ENCODE measurements at places on chromosomes 13 and 19.

- peak; percentile 1 for DNase-seq
Observed at GRCh38 chr19:41089959-41090358, 1.7 kb downstream of the CYP2A13 start.

- no peak for DNase-seq
Observed at GRCh38 chr13:109764045-109764444, 22.3 kb downstream of the IRS2 start.

DNA sequence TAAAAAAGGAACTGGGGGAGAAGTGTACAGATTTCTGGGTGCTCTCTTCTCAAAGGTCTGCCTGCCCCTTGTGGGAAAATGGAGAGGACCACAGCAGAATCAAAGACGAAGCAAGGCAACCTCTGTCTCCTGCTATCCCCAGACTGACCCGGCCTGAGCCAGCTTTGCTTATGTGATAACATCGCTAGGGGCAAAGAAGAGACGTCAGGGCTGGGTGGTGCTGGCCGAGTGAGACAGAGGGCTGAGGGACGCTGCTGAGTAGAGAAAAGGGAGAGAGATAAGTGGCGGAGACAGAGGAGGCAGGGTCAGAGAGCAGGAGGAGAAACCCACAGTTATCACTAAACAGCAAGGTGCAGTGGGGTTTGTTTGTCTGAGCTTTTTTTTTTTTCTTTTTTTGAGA is 4.6 kb upstream of the MUC16 start:
- no peak for DNase-seq

DNA sequence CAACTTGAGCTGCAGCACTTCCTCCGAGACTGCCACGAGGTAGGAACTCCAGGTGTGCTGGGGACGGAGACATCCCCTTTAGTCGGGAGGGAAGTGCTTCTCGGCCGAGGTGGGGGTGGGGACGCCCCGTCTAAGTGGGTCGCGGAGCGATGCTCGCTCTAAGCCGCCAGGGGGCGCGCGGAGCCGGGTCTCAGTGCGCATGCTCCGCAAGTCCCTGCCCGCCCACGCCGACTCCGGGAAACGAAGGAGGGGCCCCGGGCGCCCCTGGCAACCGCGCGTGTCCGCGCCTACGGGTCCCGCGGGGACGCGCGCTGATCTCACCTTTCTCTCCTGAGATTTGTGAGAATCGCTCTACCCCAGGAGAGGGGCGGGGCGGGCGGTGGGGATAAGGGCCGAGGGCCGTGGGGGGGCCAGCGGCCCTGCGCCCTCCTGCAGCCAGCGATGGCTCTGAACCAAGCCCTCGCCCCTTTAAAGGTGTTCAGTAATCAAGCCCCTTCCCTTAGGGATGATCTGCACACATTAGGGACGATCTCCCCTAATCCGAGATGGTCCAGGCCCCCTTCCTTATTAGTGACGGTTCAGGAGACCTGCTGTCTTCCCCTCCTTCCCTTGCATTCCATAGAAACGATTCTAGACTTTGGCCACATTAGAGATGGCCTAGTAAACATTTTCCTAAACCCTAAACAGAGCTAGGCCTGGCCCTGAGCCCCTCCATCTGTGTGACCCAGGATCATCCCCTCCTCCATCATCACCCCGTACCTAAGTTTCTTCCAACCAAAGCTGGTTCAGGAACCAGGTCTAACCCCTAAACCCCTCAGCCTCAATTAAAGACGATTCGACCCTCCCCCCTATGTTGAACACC is 47.3 kb upstream of the SHKBP1 start:
- peak; percentile 100 for DNase-seq

- peak; percentile 68 for DNase-seq
Observed at GRCh38 chr19:14475251-14476073, at the start of gene PTGER1. Gene PTGER1 (minus strand): TSS chr19:14475354. CDS start chr19:14474320, 1,034 bp downstream.

DNA sequence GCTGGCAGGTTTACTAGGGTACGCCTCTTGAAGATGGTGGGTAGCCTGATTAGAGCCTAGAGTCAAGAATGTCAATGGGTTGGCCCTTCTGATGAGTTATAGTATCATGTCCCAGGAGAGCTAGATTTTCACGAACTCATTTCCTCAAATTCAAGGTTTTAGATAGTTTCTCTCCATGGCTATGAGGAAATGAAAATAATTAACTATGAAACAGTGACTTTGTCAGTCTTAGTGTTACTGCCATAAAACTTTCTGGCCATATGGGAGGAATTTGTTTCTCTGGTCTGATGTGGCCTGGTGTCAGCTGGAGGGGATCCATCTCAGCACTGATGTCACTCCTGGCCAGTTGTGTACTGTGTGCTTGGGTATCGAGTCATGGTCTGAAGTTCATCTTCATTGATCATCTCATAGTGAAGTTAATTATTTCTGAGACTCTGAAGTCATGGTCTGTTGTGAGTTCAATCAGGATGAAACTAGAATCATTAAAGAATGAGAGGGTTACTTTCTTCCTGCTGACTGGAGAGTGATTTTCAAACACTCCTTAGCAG is 49.4 kb upstream of the TNFSF11 start:
- no peak for DNase-seq

- DNase-seq, result no peak
Observed at GRCh38 chr19:18712981-18713380, 29.5 kb downstream of the CRTC1 start.

DNA sequence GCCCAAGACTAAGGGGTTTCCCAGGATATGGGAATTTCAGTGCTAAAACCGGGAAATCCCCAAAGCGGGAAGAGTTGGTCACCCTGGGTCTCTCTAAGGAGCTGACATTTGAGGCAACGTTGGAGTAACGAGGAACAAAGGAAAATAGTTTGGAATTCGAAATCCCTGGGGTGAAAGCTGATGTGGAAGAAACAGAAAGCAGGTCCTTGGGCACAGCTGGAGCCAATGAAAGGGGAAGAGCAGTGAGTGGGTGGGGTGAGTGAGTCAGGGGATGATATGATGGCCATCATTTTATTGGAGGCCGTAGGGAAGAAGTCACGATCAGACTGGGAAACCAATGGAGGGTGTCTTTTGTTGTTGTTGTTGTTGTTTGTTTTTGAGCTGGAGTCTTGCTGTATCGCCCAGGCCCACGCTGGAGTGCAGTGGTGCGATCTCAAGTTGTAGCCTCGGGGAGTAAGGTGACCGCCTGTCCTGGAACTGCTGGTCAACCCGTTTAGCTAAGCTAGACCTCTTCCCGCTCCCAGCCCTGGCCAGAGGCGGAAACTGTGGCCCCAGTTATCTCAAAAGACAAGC is 3.4 kb upstream of the RFX2 start:
- DNase-seq, result no peak

GRCh38 chr19:7349961-7350711 is 1.4 kb downstream of the ARHGEF18 start:
- DNase-seq, result peak; percentile 12

GRCh38 chr13:23571431-23571830 is 1.2 kb downstream of the TNFRSF19 start:
- DNase-seq, result no peak

GRCh38 chr13:72645521-72645920 is 81.9 kb downstream of the MZT1 start:
- no peak for DNase-seq

GRCh38 chr13:111278258-111278657 is 42.2 kb upstream of the TEX29 start:
- no peak for DNase-seq

DNA sequence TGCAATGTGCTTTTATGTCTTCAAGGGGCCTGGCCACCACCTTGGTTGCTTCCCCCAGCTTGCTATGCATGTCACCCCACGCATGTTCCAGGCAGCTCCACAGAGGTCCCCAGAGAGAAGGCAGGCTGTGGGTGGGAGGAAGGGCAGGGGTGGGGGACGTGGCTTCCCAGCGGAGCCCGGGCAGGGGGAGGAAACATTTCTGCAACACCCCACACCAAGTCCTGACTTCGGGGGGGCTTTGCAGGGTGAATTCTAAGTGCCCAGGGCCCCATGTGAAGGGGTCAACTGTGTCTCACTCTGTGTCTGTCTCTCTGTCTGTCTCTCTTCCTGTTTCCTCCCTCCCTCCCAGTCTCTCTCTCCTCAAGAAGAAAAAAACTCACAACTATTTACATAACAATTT is 39.6 kb downstream of the LTBP4 start:
- peak; percentile 31 for DNase-seq

GRCh38 chr19:50285833-50286232 is 43.3 kb downstream of the KCNC3 start:
- no peak for DNase-seq

Data from GM20000 (cell line).